CD4-positive, alpha-beta T cell (primary cell): ENCODE measurements at places on chromosomes 1 and 21.

DNA sequence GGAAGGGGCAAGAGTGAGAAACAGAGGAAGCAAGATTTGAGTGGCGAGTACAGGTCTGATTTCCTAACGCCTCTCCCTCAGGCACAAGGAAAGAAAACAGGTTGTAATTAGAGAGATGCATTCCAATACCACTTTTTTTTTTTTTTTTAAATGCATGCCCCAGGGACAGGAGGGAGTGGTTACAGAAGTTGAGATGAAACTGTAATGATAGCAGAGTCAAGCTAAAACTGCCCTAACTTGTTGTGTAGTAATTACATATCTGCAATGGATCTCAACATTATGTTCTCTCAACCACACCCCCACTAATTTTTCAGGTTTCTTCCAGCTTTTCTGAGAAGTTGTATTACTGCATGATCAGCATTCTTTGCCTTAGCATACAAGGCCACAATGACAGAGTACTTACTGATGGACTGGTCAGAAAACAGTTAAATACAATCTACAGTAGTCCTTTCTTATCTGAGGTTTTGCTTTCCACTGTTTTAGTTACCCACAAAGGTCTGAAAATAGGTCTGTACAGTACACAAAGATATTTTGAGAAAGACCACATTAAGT is 5.5 kb downstream of the ETV3 start:
- no peak for DNase-seq

DNA sequence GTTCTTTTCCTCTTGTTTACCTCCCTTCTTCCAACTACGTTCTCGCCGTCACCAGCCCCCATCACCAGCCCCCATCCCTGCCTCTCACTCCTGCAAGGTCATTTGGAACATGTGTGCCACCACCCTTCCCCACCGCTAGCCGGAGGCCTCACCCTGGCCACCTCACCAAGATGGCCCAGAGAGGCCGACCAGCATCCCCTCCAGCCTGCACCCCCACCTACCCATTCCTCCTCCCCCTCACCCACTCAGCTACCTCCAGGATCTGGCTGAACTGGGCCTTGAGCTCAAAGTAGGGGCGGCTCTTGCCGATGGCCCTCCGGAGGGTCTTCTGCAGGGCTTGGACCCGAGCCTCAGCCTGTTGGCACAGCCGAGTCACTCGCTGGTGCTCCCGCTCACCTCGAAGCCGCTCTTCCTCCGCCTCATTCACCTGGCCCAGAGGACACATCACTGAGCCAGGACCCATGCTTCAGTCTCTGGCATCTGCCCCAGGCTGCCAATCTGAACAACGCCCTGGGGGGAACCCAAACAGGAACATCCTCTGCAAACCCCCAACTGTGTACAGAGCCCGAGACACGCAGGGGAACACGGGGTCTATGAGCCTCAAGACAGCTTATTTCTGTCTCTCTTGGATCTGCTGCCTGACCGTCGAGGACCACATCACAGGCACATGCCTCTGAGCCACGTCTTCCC is 12.8 kb downstream of the SH3BP5L start:
- DNase-seq = no peak

GRCh38 chr1:84174051-84174556 is 30.0 kb downstream of the PRKACB start:
- no peak for DNase-seq

DNA sequence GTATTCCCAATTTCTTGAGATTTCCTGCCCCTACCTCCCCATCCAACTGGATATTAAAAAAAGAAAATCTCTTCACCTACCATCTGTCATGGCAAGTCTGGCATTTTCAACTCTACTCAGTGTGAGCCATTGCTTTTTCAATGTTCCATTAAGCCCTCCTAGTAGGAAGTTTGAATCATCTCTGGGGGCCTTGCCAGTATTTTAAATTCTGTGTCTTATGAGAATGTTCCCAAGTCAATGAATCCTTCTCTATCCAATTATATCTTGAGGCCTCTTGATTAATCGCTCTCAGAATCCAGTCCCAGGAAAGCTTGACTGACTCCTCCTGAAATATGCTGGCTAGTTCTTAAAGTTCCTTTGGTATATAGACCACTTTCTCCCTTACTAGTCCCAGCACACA is 91.5 kb downstream of the NGF start:
- no peak for DNase-seq

DNA sequence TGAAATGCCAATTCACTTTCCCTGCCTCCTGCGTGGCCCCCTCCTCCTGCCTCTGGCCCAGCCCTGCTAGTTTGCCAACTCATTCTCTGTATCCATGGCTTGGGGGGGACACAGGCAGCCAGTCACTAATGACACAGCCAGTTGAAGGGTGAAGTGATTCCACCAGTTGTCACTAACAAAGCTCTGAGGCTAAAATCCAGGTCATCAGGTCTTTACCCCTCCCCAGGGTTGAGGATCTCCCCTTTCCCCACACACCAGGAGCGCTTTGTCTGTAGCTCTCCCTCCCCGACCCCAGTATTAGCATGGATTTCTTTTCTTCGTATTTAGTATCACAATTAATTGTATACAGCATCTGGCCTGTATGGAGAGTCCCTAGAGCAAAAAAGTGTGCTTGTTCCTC is 394.1 kb downstream of the RRAGC start:
- no peak for DNase-seq

- DNase-seq = no peak
Observed at GRCh38 chr1:71224741-71225377, 144.0 kb upstream of the ZRANB2 start.

GRCh38 chr1:21239221-21239620 is 51.0 kb downstream of the ECE1 start:
- DNase-seq = no peak

DNA sequence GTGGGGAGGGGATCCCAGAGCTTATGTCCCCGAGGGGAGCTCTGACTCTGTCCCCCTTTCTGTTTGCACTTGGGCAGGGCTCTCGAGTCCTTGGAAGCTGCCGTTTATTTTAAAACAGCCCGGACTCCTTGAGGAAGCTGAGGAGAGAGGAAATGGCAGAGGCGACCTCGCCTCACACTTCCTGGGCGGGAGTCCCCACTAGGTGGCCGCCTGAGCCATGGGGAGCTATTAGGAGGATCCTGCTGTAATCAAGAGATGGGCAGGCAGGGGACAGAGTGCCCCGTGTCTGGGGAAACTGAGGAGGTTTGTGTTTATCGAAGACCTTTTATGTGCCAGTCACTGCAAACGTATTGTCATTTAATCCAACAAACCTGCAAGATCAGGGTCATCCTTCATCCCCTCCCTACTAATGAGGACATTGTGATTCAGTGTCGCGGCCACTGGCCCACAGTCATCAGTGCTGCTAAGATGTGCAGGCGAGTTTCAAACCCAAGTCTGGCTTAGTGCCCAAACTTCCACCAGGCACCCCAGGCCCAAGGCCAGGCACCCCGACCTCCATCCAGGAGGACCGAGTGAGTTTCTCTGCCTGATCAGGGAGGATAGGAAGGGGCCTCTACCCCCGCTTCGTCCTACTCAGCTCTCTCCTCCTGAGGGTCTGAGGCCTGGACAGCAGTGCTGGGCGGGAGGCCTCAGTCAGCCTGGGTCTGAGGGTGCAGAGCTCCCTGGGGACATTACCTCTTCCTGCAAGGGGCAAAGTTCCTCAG is 316.9 kb upstream of the VAMP3 start:
- no peak for DNase-seq

DNA sequence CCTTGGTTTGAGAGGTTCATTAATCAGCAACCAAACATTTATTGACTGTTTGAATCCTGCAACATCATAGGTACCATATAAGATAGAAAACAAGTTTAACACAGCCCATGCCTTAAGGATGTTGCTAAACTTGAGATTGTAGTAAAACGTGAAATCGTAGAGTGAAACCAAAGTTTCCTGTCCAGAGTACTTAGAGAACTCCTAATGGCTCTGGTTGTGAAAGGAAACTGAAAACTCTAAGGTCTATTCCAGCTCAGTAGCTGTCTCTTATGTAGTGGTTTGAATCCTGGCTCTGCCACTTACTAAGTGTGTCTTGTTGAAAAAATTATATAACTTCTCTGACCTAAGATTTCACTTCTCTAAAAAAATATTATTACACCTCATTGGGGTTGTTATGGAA is 310.9 kb downstream of the NTNG1 start:
- no peak for DNase-seq

DNA sequence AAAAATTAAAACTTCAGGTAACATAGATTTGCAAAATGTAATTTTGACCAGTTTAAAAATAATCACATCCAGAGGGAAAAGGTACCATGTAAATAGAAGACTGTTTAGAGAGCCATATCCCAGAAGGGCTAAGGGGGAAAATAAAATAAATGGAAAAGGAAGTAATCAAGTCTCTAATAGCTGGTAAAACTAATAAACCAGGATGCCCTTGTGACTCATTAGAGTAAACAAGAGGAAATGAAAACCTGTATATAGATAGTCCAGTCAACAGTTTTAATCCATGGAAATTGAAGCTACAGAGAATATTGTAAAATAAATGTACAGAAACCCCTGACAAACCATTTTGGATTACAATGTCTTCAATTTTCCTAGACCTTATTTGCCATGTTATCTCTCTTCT is 698.0 kb upstream of the RGS18 start:
- DNase-seq = no peak

GRCh38 chr1:70348399-70349165 is 5.9 kb downstream of the ANKRD13C start:
- no peak for DNase-seq

DNA sequence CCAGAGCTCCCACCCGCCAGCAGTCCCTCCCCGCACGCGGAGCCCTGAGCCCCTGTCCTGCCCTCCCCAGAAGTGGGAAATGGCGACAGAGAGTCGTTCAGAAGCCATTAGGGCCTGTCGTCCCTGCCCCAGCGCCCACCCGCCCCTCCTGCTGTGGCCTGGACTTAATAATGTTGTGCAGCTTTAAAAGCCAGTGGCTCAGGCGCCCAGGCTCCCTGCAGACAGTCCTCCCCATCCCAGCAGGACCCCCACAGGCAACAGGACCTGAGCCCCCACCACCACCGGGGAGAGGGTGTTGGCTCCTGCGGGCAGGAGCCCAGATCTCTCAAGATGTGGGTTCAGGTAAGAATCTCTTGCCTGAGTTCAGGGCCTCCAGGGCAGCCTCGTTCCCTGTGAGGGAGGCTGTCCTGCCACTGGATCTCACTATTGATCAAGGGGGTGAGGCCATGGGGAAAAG is 125.3 kb upstream of the RUNX3 start:
- DNase-seq = no peak

GRCh38 chr1:9182784-9183257 is 51.8 kb upstream of the H6PD start:
- DNase-seq = no peak

DNA sequence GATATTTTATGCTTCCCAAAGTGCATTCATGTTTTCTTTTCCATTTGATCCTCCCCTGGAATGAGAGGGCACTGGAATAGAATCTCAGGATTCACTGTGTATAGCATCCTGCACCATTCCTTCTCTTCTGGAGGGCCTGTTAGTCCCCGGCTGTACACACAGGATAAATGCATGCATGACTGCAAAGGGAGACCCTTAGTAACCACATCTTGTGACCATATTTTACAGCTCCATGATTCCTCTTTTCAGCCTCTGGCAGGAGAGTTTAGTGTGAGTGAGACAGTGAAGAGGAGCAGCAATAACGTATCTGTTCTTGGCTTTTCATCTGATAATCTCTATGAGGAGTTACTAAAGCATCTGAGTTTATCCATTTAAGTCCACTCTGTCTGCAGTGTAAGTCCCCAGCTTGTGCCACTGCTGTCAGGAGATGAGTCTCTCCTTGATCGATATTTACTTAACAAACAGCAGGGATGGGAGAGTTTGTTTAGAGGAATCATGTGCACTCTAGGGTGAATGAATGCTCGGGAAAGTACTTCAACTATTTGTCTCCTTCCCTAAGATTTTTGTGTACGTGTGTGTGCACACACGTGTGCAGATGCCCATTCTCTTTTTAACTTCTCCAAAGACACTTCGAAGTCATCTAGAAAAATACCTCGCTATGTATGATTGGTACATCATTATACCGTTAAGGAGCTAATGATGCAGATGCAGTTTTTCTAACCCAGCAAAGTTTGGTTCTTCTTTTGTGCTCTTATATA is 41.1 kb downstream of the PROX1 start:
- DNase-seq = no peak

- DNase-seq = no peak
Observed at GRCh38 chr1:68198752-68199151, 33.6 kb downstream of the WLS start.

GRCh38 chr1:6148497-6149241 is 31.5 kb downstream of the CHD5 start:
- peak; percentile 51 for DNase-seq

DNA sequence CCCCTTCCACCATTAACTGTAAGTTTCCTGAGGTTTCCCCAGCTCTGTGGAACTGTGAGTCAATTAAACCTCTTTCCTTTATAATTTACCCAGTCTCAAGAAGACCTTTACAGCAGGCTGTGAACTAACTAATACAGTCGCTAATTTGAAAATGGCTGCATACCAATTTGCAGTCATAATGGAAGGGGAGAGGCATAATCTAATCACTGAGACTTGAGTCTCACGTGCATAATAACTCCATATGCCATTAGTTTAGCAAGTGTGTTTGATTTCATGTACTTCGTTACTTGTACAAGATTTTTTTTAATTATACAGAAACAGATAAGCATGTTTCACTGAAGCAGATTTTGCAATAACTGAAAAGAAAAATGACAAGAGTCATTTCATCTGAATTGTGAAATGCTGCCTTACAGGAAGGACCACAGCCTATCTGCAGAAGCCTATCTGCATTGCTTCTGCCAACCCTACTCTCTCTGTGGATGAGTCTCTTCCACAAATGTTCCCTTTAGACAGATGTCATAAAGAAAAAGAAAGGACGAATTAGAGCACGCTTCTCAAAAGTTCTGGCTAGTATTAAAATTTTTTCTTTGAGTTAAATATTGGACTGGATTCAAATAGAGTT is 99.1 kb downstream of the PTGER3 start:
- DNase-seq = no peak

DNA sequence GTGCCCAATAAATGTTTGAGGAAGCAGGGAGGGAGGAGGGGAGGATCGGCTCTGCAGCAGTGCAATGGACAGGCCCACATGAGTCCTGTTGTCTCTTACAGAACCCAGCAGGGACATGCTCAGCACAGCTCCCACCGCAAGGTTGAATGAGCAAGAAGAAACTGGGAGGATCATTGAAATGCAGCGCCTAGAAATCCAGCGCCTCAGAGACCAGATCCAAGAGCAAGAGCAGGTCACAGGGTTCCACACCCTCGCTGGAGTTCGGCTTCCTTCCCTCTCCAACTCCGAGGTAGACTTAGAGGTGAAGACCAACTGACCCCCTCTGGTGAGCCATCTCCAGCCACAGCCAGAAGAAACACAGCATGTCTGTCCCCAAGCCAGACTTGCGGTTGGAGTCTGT is 15.9 kb upstream of the TMEM125 start:
- DNase-seq = no peak

GRCh38 chr1:34685225-34685624 is 69.6 kb upstream of the GJB5 start:
- no peak for DNase-seq

GRCh38 chr1:54367613-54368012 is 38.6 kb downstream of the SSBP3 start:
- DNase-seq = no peak

GRCh38 chr1:8965121-8965820 is 19.6 kb downstream of the CA6 start:
- no peak for DNase-seq

- no peak for DNase-seq
Observed at GRCh38 chr1:42949312-42950115, 9.2 kb downstream of the SLC2A1 start.
